Omental fat pad (tissue), 4 donors: ENCODE measurements at places on chromosomes 6 and 20. TPM values are rescaled to one million over a fixed set of nuclear protein-coding genes. Genes with fewer than 3 reads are reported as not detected.

DNA sequence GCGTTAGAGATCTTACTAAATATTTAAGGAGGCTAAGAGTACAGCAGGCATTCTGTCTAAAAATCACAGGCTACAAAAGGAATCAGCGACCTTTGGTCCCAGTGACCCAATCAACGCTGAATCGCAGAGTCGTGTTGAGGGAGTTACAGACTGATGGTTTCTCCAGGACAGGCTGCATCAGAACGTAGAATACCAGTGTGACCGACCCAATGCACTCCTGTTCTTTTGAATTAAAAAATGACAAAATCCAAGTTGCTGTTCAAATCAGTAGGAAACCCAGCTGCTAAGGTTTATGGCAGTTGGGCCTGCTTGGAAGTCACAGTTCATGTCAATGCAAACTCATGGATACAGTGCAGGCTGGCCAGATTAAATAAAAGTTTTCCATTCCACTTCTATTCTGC lies 155.8 kb upstream of the AFDN start:
- no peak for DNase-seq

DNA sequence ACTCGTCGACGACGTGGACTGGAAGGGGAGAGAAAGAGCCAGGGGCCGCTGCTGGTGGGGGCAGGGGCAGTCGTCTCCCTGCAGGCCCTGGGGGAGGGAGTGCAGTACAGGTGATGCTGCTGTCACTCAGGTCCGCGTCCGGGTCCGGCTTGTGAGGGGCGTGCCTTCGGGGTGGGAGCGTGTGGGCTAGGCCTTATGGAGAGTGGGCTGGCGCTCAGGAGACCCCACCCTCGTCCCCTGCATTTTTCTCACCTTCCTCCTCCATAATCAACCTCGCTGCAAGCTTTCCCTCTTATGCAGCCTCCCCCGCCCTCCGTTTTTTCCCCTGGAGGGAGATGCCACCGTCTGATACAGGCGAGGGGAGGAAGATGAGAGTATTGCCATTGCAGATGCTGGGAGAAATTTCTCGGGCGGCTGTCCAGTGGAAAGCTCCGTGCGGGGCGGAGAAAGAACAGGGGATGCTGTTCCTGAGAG lies 632 bp downstream of the PCMT1 start:
- DNase-seq = no peak

DNA sequence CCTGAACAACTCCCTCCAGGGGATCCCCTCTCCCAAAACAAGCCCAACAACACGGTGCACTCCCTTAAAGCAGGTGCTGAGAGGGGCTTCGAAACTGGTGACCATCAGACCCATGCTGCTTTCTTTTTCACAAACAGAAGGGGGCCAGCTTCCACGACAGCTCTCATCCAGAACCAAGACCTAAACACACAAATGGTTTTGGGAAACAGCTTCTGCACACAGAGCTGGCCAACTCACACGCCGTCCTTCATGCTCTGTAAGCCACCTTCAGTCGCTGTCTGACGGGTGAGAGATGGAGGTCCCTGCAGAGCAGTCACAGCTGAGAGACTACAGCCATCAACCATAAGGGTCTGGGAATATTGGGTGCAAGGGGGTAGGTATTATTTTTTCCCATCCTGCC lies 76.3 kb downstream of the ZMYND8 start:
- DNase-seq = no peak

DNA sequence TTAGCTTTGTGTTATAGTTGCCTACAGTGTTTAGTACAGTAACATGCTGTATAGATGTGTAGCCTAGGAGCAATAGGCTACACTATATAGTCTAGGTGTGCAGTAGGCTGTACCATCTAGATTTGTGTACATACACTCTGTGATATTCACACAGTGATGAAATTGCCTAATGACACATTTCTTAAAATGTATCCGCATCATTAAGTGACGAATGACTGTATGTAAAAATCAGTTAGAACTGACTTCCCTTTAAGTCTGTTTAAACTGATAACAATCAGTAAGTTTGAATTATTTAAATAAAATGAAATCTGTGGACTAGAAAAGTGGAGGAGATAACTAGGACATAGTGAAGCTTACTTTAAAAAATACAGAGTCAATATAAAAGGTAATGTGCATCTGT lies 176.1 kb downstream of the CDKAL1 start:
- DNase-seq = no peak

GRCh38 chr6:16688984-16689636 lies 72.2 kb downstream of the ATXN1 start:
- DNase-seq = no peak

GRCh38 chr6:12866422-12867029 lies 150.0 kb downstream of the PHACTR1 start:
- no peak for DNase-seq

- DNase-seq = no peak
Observed at GRCh38 chr6:37016995-37017394, 11.5 kb downstream of the FGD2 start.

GRCh38 chr6:40336296-40336695 lies 250.9 kb downstream of the LRFN2 start:
- DNase-seq = no peak

- DNase-seq = no peak
Observed at GRCh38 chr6:34315256-34315655, 66.5 kb upstream of the SMIM29 start.

- DNase-seq = no peak
Observed at GRCh38 chr6:127290391-127291265, 24.0 kb downstream of the RNF146 start.

DNA sequence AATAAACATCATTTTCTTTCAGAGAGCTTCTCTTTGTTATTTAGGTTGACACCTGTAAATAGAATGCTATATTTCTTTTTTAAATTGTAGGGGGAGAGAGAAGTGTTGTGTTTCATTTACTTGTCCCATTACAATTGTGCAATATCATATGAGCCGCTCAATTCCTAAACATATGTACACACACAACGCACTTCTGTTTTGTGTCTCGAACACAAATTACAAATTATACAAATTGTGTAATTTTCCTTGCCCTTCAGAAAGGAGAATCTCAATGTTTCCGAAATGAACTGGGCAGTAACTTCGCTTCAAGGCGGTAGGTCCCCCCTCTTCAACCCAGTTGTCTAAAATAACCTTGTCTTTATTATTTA lies 2.6 kb upstream of the ABT1 start:
- DNase-seq = no peak

- no peak for DNase-seq
Observed at GRCh38 chr6:20777801-20778200, 243.5 kb downstream of the CDKAL1 start.

DNA sequence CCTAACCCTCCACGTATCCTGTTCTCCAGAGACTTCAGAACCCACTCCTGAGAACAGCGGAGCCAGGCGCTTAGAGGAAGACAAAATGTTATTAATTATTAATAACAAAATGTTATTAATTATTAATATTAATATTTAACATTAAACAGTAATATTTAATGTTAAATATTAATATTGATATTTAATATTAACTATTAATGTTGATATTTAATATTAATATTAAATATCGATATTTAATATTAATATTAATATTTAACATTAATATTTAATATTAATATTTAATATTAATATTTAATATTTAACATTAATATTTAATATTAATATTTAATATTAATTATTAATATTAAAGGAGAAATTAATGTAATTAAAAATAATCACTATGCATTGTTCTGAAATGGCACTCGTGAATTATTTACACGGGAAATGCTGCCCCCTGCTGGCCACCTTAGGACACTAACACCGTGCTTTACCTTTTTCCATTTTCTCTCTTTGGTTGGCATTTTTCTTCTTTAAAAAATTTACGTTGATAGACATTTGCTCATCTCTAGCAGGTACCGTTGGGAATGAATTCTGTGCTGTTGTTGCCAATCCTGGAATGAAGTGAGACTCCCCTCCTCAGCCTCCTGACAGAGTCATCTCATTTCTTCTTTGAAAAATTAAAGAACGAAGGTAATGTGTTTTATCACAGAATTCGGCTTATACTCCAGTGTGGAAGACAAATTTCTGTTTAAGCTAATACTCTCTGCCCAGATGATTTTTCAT lies 7.5 kb upstream of the GGTLC1 start:
- peak; percentile 51 for DNase-seq

DNA sequence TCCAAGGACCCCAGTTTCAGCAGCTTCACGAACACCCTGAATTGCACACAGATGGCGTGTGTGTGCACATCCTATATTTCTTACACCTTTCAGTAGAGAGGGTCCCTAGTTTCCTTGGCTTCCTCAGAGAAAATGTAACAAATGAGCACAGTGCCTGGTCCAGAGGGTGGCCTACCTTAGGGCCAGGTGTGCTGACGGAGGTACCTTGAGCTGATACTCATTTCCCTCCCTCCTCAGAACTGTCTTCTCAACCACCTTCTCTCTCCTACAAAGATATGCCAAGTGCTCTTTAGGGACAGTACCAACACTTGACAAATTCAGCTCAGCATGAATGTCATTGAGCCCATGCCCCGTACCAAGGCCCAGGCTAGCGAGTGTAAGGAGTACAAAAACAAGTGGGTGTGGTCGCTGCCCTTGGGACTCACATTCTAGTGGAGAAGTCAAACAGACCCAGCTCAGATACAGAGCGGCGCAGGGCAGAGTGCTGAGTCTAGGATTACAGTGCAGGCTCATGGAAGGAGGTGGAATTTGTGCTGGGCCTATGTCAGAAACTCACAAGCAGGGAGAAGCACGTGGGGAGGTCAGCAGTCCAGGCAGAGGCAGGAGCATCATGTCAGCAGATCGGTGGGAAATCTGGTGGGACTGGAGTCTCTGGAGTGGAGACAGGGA lies 9.6 kb upstream of the BPHL start:
- no peak for DNase-seq

GRCh38 chr20:23163562-23163961 lies 77.4 kb upstream of the CD93 start:
- no peak for DNase-seq

DNA sequence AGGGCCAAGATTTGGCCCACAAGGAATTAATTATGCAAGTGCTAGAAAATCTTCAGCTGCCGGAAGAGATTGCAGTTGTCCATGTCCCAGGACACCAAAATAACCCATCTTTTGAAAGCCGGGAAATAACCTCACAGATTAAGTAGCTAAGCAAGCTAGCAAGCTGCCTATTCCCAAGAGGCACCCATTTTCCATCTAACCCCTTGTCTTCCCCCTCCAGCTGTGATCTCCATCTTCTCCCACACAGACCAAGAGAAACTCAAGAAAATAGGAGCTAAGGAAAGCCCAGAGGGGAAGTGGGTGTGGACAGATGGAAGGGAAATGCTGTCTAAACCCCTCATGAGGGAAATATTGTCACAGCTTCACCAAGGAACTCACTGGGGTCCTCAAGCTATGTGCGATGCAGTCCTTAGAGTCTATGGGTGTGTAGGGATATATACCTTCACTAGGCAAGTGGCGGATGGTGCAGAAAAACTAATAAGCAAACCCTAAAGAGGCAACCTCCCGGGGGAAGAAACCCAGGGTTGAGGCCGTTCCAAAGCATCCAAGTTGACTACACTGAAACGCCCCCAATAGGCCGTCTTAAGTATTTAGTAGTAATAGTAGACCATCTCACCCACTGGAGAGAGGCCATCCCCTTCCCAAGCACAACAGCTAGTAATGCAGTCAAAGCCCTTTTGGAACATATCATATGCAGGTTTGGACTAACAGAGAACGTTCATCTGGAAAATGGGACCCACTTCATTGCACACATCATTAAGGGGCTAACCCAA lies 64.3 kb upstream of the PRSS16 start:
- DNase-seq = no peak

DNA sequence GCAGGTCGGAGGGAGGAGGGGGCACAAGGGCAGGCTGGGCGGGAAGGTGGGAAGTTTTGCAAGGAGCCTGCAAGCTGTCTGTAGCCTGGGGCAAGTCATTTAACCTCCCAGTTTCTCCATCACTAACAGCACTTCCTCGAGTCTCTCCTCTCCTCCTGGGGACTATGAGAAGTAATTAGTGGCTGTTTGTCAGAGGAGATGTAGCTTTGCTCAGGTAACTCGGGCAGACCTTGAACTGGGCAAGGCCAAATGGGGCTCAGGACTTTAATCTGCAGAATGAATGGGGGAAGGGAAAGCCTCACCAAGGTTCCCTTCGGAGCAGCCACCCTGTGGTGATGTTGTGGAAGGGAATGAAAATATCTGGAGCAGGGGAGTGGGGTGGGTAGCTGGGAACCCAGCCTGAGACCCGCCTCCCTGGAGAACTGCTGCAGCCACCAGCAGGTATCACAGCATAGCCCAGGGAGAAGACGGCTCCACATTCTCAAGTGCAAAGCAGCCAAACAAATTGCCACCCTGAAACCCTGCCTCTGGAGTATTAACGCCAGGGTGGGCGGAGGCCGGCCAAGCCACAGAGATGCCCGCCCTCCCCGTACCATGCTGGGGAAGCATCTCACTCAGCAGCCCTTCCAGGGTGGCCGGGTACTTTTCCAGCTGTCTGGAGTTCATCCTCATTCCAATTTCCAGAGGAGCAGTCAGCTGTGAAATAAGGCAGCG lies 6.1 kb upstream of the LEMD2 start:
- no peak for DNase-seq

- no peak for DNase-seq
Observed at GRCh38 chr6:135066806-135067205, 12.2 kb upstream of the HBS1L start.

GRCh38 chr20:12058216-12058615 lies 140.5 kb downstream of the BTBD3 start:
- no peak for DNase-seq

GRCh38 chr6:165184192-165184979 lies 125.0 kb downstream of the C6orf118 start:
- no peak for DNase-seq

DNA sequence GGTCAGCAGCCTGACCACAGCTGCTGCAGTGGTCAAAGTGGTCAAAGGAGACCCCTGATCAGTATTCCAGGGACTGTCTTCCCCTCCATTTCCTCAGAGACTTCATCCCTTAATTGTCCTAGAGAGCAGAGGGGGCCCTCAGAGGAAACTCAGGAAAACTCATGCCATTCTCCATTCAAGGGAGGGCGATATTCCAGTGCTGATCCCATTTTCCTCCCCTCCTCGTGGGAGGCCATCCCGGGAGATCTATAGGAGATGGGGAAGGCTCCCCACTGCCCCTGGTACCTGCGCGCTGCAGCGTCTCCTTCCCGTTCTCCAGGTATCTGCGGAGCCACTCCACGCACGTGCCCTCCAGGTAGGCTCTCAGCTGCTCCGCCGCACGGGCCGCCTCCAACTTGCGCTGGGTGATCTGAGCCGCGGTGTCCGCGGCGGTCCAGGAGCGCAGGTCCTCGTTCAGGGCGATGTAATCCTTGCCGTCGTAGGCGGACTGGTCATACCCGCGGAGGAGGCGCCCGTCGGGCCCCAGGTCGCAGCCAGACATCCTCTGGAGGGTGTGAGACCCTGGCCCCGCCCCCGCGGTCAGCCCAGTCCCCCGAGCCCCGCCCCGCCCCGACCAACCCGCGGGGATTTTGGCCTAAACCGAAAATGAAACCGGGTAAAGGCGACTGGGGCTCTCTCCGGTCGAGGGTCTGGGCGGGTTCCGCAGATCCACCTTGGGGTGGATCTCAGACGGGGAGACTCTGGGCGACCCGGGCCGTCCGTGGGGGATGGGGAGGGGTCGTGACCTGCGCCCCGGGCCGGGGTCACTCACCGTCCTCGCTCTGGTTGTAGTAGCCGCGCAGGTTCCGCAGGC lies 878 bp downstream of the HLA-C start:
- no peak for DNase-seq

Gene PTK6
- 0.63 TPM for total RNA-seq

Gene TNF
- 1.5 TPM for total RNA-seq

Gene TFAP2D
- total RNA-seq = not detected

Gene MLIP
- not detected for total RNA-seq

Gene PAX1
- not detected for total RNA-seq

Gene ADGB
- total RNA-seq = not detected

Gene SCP2D1
- not detected for total RNA-seq

Gene SAMD3
- total RNA-seq = 1.4 TPM

Gene HTR1E
- not detected for total RNA-seq

Gene SMIM28
- not detected for total RNA-seq

Gene CST7
- total RNA-seq = 20.5 TPM

Gene ABHD12
- 32.2 TPM for total RNA-seq

Gene CUL9
- total RNA-seq = 41.6 TPM

Gene LZTS3
- 8.1 TPM for total RNA-seq
